ENCODE measurements at places on chromosomes 3 and 15. TPM values are rescaled to one million over a fixed set of nuclear protein-coding genes. Genes with fewer than 3 reads are reported as not detected.

The ITIH4 gene
- 9.8 TPM for polyA plus RNA-seq

The TLE3 gene
- 67.8 TPM for polyA plus RNA-seq

The PAK2 gene
- 79.7 TPM for polyA plus RNA-seq

The CADPS gene
- polyA plus RNA-seq: 2.9 TPM
